ENCODE measurements at places on chromosomes 4 and X. TPM values are rescaled to one million over a fixed set of nuclear protein-coding genes. Genes with fewer than 3 reads are reported as not detected.

DNA sequence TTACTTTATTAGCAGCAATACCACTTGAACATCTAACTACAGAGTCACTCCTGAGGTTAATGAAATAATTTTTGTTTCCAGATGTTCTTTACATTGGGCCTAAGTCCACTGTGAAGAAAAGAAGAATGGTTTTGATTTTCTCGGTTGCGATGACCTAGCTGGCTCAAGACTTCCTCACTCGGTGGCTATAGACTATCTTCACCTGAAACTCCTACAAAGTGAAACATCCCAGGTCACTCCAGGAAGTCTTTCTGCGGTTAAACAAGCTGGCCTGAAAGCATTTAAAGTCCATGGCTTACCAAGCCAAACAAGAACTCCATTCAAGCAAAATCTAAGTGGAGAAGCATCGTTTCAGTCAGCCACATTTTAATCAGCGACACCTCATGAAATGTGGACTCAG, 13.7 kb upstream of the SORBS2 start:
- no peak for DNase-seq

GRCh38 chr4:175807547-175807946, 4.5 kb downstream of the GPM6A start:
- DNase-seq = no peak

GRCh38 chrX:13547671-13548070, 21.7 kb upstream of the EGFL6 start:
- no peak for DNase-seq

GRCh38 chr4:81314196-81314896, 99.3 kb upstream of the PRKG2 start:
- no peak for DNase-seq

GRCh38 chr4:95285797-95286196, 263.0 kb downstream of the UNC5C start:
- no peak for DNase-seq

DNA sequence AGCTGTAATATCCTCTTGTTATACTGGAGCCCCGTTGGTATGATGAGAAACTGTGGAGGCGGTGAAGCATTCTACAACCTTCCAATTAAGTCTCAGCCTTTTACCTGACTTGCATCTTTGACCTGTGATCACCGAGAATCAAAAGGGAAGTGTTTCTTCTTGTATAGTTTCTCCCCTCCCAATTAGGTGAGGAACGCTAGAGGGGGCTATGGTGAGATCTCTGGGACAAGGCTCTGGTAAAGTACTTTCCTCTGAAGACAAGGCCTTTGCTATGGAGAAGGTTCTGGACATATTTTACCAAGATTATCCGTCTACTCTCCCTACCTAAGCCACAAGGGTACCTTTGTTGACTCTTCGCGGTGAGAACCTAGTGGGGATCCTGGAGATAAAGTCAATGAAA, 111.3 kb downstream of the CBLL2 start:
- no peak for DNase-seq

DNA sequence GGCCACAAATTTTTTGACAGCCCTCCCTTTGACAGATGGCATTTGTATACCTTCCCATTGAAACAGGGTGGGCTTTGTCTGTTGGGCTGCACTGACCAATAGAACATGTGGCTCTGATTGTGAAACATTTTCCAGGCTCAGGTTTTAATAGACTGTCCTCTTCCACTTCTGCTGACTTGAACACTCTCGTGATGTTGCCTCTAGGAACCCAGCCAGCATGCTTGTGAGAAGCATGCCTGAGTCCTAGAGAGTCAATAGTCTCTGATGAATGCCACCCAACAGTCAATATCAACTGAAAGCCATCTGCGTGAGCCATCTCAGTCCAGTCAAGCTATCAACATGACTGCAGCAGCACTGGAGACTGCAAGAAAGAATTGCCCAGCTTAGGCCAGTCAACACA, 290.0 kb downstream of the SLC7A11 start:
- no peak for DNase-seq

- no peak for DNase-seq
Measured at GRCh38 chrX:50071494-50071893, 129.3 kb downstream of the AKAP4 start.

- peak; percentile 54 for DNase-seq
Measured at GRCh38 chrX:107718156-107718621, 57.4 kb downstream of the TSC22D3 start.

DNA sequence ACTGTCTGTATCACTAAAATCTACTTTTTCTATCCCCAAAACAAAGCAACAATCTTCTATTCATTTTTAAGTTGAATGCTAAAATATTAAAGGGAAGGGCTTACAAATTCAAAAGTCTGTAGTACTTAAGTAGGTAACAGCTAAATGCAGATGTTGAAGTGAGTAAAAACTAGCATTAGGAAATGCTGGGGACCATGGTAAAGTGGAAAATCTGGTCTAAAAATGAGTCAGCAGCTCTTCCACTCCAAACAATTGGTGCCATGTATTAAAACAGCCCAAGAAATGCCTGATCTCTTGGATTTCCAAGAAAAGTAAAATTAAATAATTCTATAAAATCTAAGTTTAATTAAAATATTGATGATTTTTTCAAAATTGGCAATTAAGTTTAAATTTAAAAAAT, 73.3 kb upstream of the PPP3CA start:
- DNase-seq = peak; percentile 42

DNA sequence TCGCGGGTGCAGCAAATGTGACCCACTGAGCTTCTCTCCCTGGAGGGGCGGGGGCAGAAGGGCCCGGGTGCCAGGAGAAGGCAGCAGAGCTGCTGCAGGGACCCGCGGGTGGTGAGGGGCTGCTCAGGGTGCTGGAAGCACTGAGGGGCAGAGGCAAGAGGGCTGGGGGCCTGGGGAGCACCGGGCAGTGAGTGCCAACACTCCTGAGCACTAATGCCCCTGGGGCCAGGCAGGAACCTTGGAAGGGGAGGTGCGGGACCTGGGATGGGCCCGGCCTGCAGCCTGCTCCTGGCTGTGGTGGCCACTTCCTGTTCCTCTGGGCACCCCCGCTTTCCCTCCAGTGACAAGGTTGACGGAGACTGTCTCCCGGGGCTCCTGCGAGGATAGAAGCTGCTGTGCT, 66.5 kb upstream of the ADRA2C start:
- DNase-seq = no peak

- no peak for DNase-seq
Measured at GRCh38 chr4:8648296-8648695, 55.7 kb downstream of the CPZ start.

DNA sequence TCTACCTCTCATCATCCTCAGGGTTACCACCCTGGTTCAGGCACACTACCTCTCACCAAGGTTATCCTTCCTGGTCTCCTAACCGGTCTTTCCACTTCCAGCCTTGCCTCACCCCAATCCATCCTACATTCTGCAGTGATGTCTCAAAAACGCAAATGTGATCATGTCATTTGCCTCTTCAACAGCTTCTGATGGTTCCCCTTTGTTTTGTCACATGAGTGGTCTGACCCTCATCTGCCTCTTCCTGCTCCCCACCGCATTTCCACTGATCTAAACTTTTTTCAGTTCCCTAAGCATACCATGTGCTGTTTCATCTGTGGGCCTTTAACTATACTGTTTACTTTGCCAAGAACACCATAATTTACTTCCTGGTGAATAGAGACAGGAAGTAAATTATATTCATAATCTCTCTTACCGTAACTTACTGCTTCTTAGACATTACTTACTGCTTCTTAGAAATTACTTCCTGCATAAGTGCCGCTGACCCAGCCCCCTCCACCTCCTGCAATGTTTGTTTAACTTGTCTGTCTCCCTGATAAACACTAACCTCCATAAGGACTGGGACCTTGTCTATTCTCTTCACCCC, 27.1 kb upstream of the NSUN7 start:
- no peak for DNase-seq

DNA sequence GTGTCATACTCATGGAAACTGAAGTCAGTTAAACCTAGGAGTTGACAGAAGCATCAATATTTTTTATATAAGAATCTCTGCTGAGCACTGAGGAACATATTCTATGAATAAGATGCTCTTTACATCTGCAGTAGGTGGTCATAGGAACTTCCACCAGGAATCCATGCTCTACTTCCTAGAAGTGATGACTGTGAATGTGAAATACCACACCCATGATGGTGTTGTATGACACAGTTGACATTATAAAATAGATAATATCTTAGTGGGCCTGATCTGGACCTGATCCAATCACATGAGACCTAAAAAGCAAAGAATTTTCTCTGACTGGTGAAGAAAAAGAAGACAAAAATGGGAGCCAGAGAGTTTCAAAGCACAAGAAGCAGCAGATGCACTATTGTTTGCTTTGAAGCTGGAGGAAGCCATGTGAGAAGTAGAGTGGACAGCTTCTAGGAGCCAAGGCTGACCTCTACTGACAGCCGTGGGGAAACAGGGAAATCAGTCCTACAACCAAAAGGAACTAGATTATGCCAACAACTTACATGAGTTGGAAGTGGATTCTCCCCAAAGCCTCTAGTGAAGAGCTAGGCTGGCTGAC, 68.6 kb upstream of the HS3ST1 start:
- DNase-seq = no peak

GRCh38 chr4:147481577-147482109, 746 bp downstream of the EDNRA start:
- no peak for DNase-seq

- no peak for DNase-seq
Measured at GRCh38 chrX:25968920-25969319, 169.2 kb upstream of the MAGEB18 start.

- no peak for DNase-seq
Measured at GRCh38 chr4:55849724-55850123, 3.7 kb upstream of the EXOC1 start.

GRCh38 chrX:128619490-128619889, 567.3 kb upstream of the ACTRT1 start:
- no peak for DNase-seq

- DNase-seq = peak; percentile 47
Measured at GRCh38 chr4:142416711-142417275, 429.3 kb downstream of the INPP4B start.

DNA sequence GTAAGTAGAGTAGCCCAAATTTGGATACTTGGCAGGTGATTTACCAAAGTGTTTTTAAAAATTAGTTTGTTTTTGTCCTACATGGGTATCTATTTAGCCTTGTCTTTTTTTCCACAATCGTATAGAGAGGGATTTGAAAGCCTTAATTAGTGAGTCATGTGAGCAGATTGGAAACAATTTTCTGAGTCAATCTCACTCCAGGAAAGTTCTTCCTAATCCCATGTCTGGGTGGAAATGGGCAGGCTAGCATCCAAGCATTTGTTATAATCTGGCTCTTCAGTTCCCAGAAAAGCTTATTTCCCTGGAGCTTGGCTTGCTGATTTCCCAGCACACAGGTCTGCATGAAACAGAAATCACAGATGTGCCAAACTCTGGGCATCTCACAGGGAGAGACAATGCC, 426.9 kb upstream of the BOD1L1 start:
- no peak for DNase-seq

- no peak for DNase-seq
Measured at GRCh38 chrX:97747346-97747745, 863.6 kb downstream of the RPA4 start.

- DNase-seq = no peak
Measured at GRCh38 chrX:57172544-57172943, 35.3 kb upstream of the SPIN2A start.

ATP5ME gene
- 217 TPM for total RNA-seq

FGFBP2 gene
- total RNA-seq = 0.20 TPM

MAGEB1 gene
- total RNA-seq = 5.6 TPM

AFF1 gene
- 9.5 TPM for total RNA-seq

HSPA4L gene
- 3.5 TPM for total RNA-seq

F8A2 gene
- total RNA-seq = not detected

RAB9B gene
- under 0.01 TPM for total RNA-seq

PNMA3 gene
- total RNA-seq = not detected

BMP3 gene
- under 0.01 TPM for total RNA-seq

NSUN7 gene
- 0.24 TPM for total RNA-seq

MAGEA8 gene
- total RNA-seq = 1.1 TPM

DRD5 gene
- total RNA-seq = not detected

SAGE1 gene
- total RNA-seq = 0.10 TPM

FOXR2 gene
- 2.0 TPM for total RNA-seq

PRR27 gene
- total RNA-seq = not detected

TBL1X gene
- total RNA-seq = 13.9 TPM
